Activated T-helper 1 cell treated with anti-CD3 and anti-CD28 coated beads, Interleukin-2, amount 50 U/mL, for 16 hours (primary cell): ENCODE measurements at places on chromosomes 6 and 20.

- no peak for DNase-seq
Observed at GRCh38 chr6:17741507-17741906, 34.8 kb upstream of the NUP153 start.

DNA sequence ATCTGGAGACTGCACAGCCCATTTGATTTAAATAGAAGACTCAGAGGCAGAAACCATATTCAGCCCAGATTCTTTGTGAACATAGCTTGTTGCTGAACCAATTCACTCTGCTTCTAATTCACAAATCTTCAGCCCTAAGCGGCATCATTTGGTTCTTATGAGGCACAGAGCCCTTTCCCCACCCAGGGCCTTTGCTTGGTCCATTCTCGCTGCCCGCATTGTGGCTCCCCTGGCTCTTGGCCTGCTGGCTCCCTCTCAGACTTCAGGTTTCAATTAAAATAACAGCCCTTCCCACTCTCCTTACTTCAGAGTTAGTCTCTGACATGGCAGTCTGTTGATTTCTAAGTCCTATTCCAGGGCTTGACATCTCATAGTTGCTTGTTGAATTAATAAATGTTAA, 9.4 kb upstream of the TMEM14A start:
- no peak for DNase-seq

GRCh38 chr6:24991810-24992467, 56.2 kb upstream of the RIPOR2 start:
- DNase-seq = peak; percentile 38

GRCh38 chr6:63783096-63783495, 147.5 kb downstream of the PHF3 start:
- DNase-seq = no peak

DNA sequence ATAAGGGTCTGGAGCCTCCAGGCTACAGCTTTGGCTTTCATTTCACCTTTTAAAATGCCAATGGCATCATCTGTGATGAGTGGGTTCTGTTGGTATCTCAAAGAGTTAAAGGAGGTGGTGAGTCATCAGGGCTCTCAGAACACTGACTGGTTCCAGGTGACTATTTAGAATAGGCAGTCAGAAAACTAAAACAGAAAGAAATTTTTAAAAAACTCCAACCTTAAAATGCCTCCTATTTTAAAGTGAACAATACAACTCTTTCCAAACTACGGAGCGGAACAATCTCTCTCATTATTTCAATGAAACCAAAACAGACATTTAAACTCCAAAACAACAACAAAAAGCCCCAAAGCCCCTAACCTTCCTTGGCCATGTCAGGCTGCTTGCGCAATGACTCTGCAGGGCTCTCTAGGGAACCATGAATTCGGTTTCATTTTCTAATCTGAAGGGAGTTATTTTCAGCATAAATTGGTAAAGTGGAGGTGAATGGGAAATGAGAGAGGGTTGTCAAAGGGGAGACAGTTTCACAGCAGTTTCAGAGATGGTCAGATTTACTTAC, 194.9 kb downstream of the KIF6 start:
- DNase-seq = no peak

- no peak for DNase-seq
Observed at GRCh38 chr20:1720226-1720625, 62.6 kb upstream of the SIRPG start.
